ENCODE measurements at places on chromosomes 13 and 19. TPM values are rescaled to one million over a fixed set of nuclear protein-coding genes. Genes with fewer than 3 reads are reported as not detected.
A peak's percentile ranks its signal among the peaks of the same experiment; 100 is the strongest.

- DNase-seq, result no peak
Measured at GRCh38 chr13:25143706-25144105, 28.4 kb downstream of the AMER2 start.

DNA sequence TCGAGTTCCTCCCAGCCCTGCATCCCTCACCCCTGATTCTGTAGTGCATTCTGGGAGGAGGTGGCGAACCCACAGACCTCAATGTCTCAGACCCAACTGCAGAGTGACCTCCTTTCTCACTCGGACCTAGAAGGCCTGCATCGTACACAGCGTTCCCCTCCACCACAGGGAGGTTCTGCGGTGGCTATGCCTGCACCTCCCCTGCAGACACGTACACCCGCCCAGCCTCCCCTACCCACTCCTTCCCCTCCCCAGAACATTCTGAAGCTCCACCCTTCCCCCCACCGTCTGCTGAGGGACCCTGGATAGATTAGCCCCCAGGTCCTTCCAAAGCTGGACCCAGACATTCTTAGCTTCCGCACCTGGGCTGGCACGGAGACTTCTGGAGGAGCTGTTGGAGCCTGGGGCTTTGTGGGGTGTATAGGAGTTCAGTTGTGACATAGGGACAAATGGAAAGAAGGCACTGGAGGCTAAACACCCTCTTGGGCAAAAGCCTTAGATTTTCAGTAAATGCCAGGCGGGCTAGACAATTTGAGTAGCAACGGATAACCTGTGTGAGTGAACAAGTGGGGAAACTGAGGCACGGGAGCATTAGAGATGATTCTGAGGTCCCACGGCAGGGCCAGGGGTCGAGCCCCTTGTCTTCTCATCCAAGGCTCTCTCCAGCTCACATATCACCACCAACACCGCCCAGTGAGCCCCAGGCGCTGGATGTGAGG lies 420 bp upstream of the FSD1 start:
- DNase-seq, result no peak

- DNase-seq, result no peak
Measured at GRCh38 chr13:46529216-46529919, 23.6 kb upstream of the LRCH1 start.

The RINL gene
- 77.3 TPM for total RNA-seq

DNA sequence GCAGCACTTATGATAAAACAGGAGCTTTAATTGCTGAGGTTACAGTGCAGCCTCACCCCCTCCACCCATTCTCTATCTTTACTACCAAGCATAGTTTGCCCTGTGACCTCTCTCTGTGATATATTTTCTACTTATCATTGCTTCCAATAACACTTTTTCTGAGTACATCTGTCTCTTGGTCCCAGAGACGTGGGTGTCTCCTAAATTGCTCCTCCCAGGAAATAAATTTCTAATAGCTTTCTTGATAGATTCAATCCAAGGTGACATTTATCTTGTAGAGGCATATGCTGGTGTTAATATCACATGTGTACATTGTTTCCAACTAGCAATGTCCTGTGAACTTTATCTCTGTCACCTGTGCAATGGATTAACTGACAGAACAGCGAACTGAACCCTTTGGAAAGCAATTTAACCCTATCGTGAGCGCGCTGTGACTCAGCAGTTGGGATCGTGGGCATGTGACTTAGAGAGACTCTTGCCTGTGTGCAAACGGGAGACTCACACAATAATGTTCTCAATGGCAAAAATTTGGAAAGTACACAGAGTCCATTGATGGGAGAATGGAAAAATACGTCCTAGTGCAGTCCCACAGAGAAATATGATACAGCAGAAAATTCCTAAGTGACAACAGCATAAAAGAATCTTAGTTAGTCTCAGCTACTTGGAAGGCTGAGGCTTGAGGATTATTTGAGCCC lies 7.0 kb upstream of the MAP2K2 start:
- no peak for DNase-seq

DNA sequence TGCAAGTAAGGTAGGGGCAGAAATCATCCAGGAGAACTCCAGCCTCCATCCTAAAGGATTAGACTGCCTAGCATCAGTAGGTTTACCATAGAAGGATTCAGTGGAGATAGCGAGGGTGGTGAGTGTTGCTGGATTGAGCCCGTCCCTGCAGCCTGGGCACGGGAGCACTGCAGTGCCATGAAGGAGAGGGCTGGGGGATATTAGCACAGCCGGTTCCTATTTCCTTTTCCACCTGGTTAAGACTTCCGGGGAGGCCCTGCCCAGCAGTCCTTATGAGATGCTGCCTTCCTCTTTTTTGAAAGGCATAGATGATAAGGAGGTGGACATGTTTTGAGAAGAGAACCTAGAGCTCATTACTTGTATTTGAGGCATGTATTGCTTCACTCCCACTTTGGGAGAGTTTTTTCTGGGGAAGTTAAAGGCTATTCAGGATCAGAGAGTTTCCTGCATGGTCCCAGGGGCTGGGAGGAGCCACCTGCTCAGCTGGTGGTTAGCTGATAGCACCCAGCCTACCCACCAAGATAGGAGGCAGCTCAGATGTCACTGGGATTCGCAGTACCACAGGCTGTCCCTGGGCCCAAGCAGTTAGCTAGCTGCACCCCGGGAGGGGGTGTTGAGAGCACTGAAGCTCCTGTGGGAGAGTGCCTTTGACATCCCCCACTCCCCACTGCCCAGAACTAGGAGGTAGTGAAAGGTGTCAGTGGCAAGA lies 17.2 kb downstream of the ACTN4 start:
- no peak for DNase-seq

The CD70 gene
- total RNA-seq, result 6.6 TPM

DNA sequence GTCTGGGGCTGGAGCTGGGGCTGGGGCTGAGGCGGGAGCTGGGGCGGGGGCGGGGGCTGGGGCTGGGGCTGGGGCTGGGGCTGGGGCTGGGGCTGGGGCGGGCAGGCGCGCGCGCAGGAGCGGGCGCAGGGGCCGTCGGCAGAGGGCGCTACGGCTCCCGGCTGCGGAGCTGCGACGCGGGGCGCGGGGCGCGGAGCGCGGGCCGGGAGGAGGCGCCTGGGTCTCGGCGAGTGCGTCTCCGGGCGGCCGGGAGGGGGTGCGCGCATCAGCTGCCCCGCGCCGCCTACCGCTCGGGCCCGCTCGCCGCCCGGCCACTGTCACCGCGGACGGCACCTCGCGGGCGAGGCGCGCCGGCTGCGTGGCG lies 422 bp upstream of the MTUS2 start:
- no peak for DNase-seq

The CD33 gene
- 0.11 TPM for total RNA-seq

DNA sequence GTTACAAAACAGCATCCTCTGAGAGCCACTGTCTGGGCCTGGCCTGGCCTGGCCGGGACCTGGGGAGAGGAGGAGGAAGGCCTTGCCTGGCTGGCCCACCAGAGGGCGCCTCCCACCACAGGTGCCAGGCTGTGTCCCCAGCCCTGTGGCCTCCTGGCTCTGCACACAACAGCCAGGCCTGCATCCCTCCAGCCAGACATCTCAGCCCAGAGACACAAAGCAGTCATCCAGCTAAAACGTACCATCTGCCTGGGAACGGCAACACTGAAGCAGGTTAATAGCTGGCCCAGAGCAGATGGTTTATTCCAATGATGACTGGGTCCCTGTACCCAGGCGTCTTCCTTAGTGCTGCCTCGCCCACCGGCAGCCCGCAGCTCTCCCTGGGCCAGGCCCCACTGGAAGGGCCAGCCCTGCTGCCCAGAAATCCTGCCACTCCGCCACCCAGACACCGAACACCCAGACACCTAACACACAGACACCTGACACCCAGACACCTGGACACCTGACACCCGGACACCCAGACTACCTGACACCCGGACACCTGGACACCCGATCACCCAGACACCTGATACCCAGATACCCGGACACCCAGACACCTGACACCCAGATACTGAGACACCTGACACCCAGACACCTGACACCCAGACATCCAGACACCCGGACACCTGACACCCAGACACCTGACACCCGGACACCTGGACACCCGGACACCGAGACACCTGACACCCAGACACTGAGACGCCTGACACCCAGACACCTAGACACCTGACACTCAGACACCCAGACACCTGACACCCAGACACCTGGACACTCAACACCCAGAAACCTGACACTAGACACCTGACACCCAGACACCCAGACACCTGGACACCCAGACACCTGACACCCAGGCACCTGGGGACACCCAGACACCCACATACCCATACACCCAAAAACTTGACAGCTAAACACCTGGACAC lies 20.1 kb downstream of the C19orf12 start:
- peak; percentile 81 for DNase-seq

The ZNF682 gene
- total RNA-seq, result 6.2 TPM

- DNase-seq, result no peak
Measured at GRCh38 chr19:42229855-42230351, 9.8 kb downstream of the ZNF526 start.

GRCh38 chr19:32864318-32865007 lies 5.1 kb downstream of the SLC7A9 start:
- DNase-seq, result no peak

The HOMER3 gene
- 1.1 TPM for total RNA-seq

DNA sequence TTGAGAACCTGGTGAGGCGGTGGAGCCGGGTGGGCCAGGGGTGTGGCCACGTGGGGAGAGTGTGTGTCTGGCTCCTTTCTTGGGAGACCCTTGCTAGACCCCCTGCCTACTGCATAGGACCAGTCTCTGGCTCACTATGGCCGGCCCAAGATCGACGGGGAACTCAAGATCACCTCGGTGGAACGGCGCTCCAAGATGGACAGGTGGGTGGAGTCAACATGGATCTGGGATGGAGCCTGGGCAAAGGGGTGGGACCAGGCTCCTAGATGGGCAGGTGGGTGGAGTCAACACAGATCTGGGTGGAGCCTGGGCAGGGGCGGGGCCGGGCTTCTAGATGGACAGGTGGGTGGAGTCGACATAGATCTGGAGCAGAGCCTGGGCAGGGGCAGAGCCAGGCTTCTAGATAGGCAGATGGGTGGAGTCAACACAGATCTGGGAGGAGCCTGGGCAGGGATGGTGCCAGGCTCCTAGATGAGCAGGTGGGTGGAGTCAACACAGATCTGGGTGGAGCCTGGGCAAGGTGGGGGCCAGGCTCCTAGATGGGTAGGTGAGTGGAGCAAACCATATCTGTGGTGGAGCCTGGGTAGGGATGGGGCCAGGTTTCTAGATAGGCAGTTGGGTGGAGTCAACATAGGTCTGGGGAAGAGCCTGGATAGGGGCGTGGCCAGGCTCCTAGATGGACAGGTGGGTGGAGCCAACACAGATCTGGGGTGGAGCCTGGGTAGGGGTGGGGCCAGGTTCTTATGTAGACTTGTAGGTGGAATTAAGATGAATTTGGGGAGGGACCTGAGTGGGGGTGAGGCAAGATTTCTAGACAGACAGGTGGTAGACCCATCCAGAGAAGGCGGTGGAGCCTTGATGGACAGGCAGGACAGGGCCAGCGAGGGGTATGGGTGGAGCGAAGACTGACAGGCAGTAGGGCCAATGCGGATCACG lies 56.5 kb downstream of the VAV1 start:
- no peak for DNase-seq

DNA sequence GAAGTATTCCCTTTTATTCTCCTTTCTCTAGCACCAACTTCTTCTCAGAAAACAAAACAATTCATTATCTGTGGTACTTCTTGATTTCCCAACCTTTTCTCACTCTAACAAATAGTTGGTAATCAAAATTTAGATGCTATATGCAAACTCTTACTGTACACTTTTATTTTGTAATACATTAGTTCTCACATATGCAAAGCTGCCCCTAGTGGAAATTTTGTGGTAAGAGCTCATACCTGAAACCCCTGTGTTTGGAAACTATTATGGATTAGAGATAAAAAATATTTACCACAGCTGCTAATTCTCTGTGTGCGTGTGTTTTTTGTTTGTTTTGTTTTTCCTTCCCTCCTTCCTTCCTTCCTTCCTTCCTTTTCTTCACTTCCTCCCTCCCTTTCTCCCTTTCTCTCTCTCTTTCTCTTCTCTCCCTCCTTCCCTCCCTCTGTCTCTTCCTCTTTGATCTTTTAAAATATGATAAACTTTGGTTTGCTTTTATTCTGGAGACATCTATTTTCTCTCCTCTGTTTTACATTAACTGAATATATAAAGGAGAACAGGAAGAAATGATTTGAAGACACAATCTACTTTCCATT lies 537.4 kb downstream of the SLITRK6 start:
- no peak for DNase-seq

GRCh38 chr13:79692846-79693245 lies 211.9 kb downstream of the NDFIP2 start:
- no peak for DNase-seq

GRCh38 chr19:14383661-14384555 lies 2.7 kb downstream of the ADGRE5 start:
- peak; percentile 53 for DNase-seq

Measured in activated T-cell treated with anti-CD3 and anti-CD28 coated beads, Interleukin-2, amount 50 U/mL, for 4 hours (primary cell).